ENCODE measurements at places on chromosomes 12 and 14. TPM values are rescaled to one million over a fixed set of nuclear protein-coding genes. Genes with fewer than 3 reads are reported as not detected.

DNA sequence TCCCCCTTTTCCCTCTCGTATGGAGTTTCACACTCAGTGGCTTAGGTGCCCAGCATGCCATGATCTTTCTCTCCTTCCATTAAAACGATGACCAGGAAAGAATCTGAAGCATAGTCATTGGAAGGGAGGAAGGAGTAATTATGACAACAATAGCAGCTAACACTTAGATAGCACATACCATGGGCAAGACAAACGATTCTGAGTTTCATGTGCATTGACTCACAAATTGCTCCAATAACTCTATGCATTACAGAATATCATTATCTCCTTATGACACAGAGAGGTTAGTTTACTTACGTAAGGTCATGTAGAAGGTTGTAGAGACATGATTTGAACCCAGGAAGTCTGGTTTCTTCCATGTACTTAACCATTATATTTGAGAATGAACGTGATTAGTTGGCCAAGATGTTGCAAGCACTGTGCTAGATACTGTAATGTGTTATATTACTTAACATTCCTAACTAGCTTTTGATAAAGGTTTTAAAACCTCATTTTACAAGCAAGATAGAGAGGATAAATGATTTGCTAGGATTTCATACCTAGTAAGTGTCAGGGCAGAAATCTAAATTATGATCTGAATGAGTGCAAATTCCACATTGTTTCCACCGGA is 162.4 kb downstream of the CAND1 start:
- DNase-seq = no peak

GRCh38 chr12:57215668-57216013 is 953 bp upstream of the NXPH4 start:
- no peak for DNase-seq

GRCh38 chr14:24075485-24076301 is 4.3 kb downstream of the CPNE6 start:
- no peak for DNase-seq

GRCh38 chr12:20248646-20249045 is 119.7 kb upstream of the PDE3A start:
- no peak for DNase-seq

- DNase-seq = peak; percentile 77
Observed at GRCh38 chr14:61472011-61472672, 150.8 kb downstream of the PRKCH start.

- no peak for DNase-seq
Observed at GRCh38 chr12:18562531-18562930, 175.3 kb downstream of the PLCZ1 start.

DNA sequence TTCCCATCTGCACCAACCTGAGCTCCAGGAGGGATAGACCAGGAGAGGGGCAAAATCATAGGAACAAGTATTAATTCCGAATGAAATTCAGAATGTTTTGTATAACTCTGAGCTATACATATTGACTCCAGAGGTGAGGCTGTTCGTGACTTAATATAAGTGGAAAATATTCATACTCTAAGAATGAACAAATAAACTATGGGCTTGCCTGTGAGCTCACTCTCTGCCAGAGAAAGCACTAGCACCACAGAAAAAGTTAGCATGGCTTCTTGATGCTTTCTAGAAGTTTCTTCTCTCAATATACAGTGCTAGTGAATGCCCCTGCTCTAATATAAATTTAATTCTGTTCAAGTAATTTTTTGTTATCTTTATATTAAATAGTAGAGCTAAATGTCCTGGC is 1536.4 kb upstream of the FLRT2 start:
- DNase-seq = no peak

DNA sequence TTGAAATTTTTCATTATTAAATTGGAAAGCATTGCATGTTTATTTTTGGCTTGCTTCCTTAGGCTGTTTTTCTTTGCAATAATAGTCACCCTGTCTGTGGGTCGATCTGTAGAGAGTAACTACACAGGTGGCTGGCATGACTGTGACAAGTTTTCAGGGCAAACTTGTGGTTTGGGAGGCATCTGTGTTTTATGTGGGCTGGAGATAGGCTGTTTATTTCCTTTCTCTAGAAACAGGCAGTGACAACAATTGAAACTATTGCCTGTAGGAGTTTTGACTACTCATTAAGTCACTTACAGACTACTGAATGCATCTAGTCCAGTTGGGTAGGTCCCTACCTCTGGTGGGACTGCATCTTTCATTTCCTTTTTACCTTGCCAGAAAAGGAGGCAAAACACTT is 155.6 kb downstream of the DYRK2 start:
- DNase-seq = no peak

DNA sequence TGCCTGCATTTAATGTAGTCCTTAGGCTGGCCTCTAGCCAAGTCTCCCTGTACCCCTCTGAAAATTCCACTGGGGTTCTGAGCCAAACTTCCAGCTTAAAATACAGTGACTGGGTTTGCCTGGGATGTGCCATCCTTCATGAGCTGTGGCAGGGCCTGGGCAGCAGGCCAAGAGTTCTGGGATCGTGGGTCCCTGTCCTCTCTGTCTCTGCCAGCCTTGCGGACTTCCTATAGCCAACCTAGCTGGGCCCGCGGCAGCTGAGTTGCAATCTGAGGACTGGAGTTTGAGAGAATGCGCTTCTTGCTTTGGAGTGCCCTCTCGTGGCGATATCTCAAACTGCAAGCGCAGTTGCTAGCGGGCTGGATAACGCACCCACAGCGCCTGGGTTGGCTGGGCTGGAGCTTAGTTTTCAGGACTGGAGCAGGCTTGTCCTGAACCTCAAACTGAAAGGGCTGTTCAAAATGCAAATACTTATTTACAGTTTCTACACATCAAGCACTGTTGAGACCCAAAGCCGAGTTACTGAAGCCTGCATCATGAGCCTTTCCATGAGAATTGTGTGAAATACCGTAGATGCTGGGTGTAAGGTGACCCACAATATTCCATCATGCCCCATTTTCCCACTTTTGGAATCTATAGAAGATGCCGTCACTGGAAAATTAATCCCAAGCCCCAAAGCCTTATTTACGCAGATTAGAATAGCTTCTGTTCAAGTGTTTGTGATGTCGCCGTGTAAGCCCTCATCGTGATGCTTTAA is 7.3 kb upstream of the IFI27L2 start:
- peak; percentile 93 for DNase-seq

DNA sequence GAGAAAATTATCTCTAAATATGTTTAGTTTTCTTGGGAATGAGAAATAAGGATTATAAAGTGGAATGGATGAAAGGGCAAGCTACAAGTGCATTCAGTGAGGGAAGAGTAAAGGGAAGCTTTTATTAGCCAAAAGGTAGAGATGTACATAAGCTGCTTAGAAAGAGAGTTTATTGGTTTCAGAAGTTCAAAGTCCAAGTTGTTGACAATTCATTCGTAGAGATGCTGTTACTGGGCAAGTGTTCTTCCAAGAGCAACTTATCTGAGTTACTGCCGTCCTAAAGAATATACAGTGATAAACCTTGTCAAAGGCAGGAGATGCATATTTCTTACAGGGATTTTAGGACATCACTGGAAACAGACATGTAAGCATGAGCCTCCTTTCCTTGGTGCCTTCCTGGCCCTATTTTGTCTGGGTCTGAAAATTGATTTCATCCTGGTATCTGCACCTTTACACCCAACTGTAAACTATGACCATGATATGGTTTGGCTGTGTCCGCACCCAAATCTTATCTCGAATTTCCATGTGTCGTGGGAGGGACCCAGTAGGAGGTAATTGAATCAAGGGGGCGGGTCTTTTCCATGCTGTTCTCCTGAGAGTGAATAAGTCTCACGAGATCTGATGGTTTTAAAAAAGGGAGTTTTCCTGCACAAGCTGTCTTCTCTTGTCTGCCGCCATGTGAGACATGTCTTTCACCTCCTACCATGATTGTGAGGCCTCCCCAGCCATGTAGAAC is 46.8 kb downstream of the TRMT5 start:
- DNase-seq = no peak

- DNase-seq = no peak
Observed at GRCh38 chr12:124371970-124372555, 77.2 kb downstream of the RFLNA start.

GRCh38 chr12:117792877-117793424 is 175.8 kb downstream of the KSR2 start:
- no peak for DNase-seq

- no peak for DNase-seq
Observed at GRCh38 chr12:106841510-106842302, 67.2 kb downstream of the RIC8B start.

DNA sequence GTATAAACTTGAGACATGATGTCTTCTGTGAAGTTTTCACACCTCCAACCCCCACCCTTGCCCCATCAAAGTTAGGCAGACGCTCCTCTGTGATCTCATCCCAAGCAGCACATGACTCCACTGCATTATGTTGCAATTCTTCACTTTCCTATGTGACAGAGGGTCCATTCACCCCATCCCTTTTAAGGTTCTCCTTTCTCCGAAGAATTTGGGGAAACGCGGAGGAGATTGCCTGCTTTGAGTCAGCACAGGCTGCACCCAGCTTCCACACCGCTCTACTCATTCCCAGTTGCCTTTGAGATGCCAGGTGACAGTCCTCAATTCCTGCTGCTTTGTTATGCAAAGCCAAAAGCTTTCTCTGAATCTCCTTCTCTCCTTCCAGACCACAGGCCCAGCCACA is 61.8 kb downstream of the PHLDA1 start:
- DNase-seq = no peak

- DNase-seq = no peak
Observed at GRCh38 chr12:113416091-113416754, 6.0 kb upstream of the SDSL start.

DNA sequence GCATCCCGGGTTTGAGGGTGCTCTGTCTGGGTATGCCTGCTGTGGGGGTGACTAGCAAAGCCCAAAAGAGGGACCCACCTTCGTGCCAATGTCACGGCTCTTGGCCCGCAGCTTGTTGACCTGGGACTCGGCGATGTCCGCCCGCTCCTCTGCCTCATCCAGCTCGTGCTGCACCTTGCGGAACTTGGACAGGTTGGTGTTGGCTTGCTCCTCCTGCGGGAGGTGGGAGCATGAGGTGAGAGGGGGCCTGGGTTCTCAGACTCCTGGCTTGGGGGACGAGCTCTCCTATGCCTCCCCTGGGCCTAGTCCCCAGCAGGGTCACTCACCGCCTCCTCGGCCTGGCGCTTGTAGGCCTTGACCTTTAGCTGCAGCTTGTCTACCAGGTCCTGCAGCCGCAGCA is 5.6 kb upstream of the MYH6 start:
- peak; percentile 41 for DNase-seq

DNA sequence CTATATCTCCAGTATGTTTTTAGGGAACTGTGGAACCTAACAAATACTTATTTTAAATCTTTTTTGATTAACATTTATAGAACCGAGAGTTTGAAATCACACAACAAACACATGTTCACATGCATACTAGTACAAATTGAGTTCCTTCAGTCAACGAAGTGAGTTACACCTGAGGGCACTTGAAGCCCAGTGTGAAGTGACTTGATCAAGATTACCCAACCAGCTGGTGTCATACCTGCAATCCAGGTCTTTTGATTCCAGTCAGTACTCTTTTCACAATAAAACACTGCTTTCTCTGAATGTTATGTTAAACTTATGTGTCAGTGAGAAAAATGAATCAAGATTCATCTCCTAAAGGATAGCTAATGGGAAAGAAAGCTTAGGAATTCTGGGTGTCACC is 35.2 kb downstream of the VRK1 start:
- no peak for DNase-seq

HVCN1 gene
- total RNA-seq = 11.9 TPM

ST8SIA1 gene
- total RNA-seq = 3.3 TPM

LALBA gene
- not detected for total RNA-seq
